Fibroblast of skin of abdomen (primary cell): ENCODE measurements at places on chromosomes 13 and 19.

DNA sequence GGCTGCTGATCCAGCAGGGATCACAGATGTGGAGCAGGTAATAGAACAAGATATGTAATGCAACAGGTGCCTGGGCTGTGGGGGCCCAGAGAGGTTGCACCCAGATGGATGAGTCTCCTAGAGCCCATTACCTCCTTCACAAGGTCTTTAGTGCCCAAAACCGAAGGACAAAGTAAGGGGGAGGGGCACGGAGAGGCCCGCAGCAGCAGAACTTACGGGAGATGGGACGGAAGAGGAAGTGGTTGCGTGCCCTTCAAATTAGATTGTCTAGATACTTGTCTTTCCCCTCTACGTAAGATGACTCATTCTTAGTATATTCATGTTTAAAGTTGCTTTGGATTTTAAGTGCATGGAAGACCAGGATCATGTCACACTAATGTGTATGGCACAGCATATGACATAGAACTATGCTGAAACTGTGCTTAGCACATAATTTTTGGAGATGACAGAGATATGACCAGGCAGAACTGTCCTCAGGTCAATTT lies 5.7 kb upstream of the MRPS31 start:
- DNase-seq, result peak; percentile 50

DNA sequence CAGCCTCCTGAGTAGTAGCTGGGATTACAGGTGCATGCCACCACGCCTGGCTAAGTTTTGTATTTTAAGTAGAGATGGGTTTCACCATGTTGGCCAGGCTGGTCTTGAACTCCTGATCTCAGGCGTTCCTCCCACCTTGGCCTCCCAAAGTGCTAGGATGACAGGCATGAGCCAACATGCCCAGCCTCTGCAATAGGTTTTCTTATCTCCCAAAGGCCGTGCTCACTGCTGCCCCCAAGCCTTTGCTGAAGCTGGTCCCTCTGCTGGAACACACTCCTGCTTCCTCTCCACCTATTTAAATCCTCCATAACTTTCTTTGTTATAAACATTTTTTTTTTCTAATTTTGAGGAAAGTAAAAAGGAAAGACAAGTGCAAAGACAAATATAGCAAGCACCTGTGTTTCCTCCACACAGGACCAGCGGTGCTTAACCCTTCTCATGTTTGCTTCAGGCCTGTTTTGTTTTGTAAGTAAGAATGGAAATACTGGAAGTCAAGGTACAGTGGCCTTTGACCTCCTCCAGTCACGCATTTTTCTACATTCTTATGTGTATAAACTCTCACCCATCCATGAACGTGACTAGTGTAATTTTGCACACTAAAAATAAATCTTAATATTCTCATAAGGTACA lies 14.5 kb upstream of the TNFAIP8L1 start:
- DNase-seq, result no peak

- DNase-seq, result peak; percentile 23
Measured at GRCh38 chr19:10961073-10961860, 437 bp downstream of the SMARCA4 start.

DNA sequence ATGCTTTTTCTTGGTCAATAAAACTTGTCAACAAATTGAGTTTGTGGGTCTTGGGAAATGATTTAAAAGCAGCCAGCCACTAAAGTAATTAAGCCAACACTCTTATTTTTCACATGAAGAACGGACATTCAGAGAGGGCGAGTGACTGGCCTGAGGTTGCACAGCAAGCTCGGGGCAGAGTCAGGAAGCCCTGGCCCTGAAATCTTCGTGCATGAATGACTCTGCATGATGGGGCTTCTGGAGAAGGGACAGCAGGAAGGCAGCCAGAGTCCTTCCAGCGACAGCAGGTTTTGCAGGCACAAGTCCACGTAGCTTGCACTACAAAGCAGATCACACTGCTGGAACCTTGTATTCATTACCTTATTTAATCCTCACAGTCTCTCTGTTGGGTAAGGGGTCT lies 232.5 kb downstream of the ZNF536 start:
- no peak for DNase-seq

- peak; percentile 100 for DNase-seq
Measured at GRCh38 chr19:44890366-44891015, 563 bp upstream of the TOMM40 start.

GRCh38 chr13:112880976-112881540 lies 88.0 kb upstream of the MCF2L start:
- DNase-seq, result no peak

- DNase-seq, result no peak
Measured at GRCh38 chr13:100506154-100506553, 82.4 kb downstream of the GGACT start.

DNA sequence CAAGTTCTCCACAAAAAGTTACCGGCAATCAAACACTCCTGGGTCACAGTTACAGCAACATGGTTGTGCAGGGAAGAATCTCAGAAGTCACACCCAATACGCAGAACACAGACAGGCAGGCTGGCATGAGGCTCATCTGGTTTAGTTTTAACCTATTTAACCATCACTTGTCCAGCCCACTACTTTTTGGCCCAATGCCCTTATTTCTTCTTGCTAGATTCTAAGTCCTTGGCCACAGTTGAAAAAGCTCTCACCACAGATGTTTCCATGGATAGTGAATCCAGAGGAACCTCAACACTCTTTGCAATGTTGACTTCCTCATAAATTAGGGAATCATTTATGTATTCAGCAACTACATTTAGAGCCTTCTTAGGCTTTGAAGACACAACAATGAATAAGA lies 50.7 kb upstream of the FNDC3A start:
- DNase-seq, result no peak

DNA sequence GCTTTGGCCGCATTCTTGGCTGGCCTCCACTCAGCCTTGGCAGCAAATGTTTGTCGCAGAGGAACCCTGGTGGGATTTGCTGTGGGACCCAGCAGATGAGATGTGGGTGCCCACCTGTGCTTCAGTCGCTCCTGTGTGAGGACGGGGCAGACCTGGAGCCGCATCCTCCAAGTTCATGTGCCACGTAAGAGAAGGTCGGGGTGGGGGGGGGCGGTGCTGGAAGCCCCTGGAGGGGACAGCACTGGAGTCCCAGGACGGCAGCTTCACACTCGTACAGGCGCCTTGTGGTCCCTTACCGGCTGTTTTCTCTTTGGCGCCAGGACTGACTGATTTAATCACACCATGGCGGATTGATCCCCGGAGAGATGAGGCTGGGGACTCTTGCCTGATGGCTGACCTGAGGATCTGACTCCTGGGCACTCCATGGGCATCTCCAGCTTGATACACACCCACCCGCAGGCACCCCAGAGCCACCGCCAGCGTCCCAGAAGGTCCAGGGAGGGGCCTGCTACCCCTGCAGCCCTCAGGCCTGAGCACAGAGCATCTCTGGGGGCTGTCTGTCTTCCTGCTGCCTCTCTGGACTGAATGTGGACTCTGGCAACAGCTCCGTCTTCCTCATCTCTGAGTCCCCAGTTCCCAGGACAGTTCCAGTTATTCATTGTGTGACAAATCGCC lies 10.0 kb upstream of the GRTP1 start:
- no peak for DNase-seq

DNA sequence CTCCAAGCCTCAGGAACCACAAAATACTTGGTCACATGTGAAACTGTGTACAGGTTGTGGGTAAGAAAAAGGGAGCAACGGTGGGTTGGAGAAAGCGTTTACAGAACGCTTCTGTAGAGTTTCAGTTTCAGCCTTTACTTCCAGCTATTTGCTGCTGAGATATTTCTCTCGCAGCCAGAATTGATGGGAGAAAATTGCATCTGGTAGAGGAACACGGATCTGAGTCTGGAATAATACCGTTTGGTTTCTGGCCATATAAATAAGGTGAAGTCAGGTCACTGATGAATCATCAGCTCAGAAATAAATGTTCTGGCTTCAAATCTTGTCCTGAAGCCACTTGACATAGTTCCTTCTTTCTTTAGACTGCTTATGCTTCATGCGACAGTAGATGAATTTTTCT lies 20.3 kb upstream of the RFC3 start:
- DNase-seq, result no peak

DNA sequence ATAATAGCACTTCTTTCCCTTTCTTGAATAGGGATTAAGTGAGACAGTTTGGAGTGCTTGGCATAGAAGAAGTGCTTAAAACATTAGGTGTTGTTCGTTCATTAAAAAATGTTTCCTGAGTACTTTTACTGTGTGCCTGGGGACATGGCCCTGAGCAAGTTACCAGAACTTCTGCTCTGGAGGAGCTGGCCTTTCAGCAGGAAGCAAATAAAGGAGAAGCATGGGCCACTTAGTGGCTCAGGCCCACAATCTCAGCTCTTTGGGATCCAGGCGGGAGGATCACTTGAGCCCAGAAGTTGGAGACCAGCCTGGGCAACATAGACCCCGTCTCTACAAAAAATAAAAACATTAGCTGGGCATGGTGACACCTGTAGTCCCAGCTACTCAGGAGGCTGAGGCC lies 5.7 kb downstream of the DNM2 start:
- DNase-seq, result no peak

DNA sequence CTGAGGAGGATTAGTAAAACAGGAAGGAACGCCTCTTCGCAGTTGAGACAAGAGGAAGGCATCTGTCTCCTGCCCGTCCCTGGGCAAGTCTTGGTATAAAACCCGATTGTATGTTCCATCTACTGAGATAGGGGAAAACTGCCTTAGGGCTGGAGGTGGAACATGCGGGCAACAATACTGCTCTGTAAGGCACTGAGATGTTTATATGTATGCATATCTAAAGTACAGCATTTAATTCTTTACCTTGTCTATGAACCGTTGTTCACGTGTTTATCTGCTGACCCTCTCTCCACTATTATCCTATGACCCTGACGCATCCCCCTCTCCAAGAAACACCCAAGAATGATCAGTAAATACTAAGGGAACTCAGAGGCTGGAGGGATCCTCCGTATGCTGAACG lies 722 bp upstream of the TIMM50 start:
- no peak for DNase-seq

DNA sequence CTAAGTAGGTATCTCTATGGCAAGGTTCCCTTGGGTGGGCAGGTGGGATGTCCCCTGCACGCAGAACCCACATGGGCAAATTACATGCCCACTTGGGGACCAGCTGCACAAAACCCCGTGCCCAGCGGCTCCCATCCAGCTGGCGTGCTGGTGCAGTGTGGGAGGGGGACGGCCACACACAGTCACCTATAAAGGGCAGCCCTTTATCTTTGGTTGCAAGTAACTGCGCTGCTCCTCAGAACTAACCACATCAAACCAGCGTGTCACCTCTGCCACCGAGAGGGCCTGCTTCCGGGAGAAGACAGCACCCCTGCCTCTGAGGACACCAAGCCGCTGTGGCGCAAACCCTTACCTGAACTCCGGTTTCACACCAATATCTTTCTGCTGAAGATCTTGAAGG lies 32.2 kb downstream of the ANKRD27 start:
- no peak for DNase-seq

GRCh38 chr13:106426909-106427308 lies 108.6 kb downstream of the EFNB2 start:
- DNase-seq, result no peak

DNA sequence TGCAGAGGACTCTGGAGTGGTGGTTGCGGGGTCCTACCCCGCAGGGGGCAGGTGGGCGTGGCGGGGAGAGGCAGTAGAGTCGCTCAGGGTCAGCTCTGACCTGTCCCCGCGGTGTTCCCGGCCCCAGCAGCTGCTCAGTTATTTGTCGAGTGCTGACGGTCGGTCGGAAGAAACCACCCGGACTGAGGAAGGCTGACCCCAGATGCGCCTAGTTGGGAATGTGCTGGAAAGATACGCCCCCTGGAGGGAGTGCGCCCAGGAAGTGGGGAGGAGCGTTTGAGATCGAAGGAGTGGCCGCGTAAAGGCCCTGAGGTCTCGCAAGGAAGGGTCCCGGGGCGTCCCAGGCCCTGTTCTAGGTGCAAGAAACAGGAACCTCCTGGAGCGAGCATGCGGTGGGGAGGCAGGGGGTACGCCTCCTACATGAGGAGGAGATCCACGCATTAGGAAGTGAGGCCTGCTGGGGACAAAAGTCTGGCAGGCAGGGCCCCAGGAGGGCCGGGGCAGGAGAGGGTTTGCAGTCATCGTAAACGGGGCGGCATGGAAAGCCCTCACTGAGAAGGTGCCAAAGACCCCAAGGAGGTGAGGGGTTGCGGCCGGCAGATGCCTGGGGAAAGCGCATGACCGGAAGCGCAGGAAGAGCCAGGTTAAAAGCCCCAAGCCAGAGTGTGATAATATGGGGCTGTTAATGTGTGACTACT lies 9.2 kb downstream of the CCDC8 start:
- DNase-seq, result peak; percentile 56

DNA sequence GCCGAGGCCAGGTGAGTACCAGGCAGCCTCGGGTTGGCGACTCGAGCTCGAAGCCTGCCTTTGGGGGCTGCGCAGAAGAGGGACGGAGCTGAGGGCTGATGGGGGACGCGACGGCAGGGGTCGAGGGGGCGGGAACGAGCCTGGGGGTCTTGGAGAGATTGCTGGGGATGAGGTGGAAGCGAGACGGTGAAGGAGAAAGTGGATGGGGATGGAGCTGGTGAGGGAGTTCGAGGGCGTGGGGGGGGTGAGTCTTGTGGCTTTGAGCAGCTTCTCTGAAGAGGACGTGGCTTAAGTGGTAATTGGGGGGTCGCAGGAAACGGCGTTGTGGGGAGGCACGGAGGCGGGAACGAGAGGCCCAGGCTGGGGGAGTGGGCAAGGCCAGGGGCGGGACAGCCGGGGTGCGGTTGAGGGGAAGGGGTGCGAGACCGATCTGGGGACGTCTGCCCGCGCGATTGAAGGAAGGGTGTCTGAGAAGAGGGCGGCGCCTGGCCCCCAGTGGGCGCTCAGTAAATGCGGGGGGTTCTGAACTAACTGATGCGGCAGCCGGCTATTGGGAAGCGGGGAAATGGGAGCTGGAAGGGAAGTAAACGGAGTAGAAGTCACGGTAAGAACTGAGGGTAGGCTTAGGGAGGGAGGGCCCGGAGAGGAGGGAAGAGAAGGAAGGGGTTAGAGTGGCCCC lies 426 bp downstream of the MYO9B start:
- peak; percentile 40 for DNase-seq

DNA sequence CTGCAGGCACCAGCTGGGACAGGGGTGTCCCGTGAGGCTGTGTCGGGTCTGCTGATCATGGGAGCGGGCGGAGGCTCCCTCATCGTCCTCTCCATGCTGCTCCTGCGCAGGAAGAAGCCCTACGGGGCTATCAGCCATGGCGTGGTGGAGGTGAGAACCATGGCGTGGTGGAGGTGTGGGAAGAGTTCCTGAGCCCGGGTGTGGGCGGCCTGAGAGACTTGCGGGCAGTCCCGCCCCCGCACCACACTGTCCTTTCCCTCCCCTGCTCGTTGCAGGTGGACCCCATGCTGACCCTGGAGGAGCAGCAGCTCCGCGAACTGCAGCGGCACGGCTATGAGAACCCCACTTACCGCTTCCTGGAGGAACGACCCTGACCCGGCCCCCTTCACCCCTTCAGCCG lies 10.7 kb downstream of the APLP1 start:
- DNase-seq, result no peak

DNA sequence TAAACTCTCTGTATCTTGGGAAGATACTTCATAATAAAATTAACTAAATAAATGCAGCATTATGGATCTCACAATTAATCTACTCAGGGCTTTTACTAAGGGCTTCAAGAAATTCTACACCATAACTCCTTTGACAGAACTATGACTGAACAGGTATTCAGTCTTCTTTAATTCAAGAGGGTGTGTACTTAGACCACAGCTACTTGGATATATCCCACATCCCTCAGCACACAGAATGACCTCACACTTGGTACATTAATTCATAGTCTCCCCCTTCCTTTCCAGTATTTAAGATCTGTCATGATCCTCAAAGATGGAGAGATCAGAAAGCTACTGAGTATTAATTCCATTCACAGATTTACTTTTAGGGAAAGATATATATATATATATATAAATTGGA lies 11.6 kb downstream of the DIAPH3 start:
- peak; percentile 21 for DNase-seq

- DNase-seq, result no peak
Measured at GRCh38 chr19:30020189-30020588, 78.2 kb downstream of the URI1 start.
